ENCODE measurements at places on chromosomes 16 and 17.

GRCh38 chr16:13063457-13063856, 162.1 kb downstream of the SHISA9 start:
- DNase-seq, result no peak

GRCh38 chr16:50025537-50025931, 509 bp downstream of the CNEP1R1 start:
- no peak for DNase-seq

GRCh38 chr16:30474684-30475083, 2.1 kb downstream of the ITGAL start:
- no peak for DNase-seq

- DNase-seq, result no peak
Measured at GRCh38 chr16:86391486-86391885, 118.8 kb upstream of the FOXF1 start.
